ENCODE measurements at places on chromosomes 11 and 22.
A peak's percentile ranks its signal among the peaks of the same experiment; 100 is the strongest.

GRCh38 chr11:3197878-3198528 lies 20.6 kb downstream of the MRGPRG start:
- no peak for DNase-seq

GRCh38 chr11:85809191-85809590 lies 1.8 kb downstream of the SYTL2 start:
- no peak for DNase-seq

- DNase-seq, result no peak
Measured at GRCh38 chr11:129273944-129274711, 82.0 kb upstream of the ARHGAP32 start.

GRCh38 chr11:47886096-47886495 lies 37.9 kb upstream of the NUP160 start:
- DNase-seq, result peak; percentile 29

DNA sequence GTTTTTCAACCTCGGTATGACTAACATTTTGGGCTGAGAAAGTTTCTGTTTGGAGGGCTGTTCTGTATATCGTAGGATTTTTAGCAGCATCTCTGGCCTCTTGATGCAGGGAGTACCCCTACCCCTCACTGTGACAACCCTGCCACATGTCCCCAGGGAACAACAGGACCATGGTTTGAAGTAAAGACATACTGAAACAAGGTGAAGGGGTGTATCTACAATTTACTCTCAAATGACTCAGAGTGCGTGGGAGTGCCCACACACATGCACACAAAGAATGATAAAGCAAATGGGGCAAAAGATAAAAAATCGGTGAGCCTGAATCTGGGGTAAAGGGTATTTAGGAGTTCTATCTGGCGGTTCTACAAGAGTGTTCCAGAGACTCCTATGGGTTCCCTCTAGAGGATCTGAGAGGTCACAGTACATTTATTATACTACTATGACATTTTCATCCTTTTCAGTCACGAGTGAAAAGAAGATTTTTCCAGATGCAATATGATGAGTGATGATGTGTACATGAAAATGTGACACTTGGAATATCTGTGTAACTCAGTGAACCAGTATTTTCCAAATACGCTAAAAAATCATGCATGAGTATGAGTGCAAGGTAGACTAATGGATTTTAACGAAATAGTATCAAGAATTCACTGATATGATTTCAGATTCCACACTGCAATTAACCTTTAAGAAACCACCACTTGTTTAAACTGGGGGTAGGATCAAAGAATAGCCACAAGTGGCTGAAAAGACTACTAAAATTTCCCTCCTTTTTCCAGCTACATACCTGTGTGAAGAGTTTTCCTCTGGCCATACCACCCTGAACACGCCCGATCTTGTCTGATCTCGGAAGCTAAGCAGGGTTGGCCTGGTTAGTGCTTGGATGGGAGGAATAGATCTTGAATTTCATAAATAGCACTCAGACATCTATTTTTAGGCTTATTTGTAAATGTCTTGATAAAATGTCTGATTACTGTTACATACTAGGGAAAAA lies 56.3 kb upstream of the YPEL1 start:
- peak; percentile 67 for DNase-seq

- peak; percentile 6 for DNase-seq
Measured at GRCh38 chr11:73991471-73992006, 8.9 kb upstream of the UCP2 start.
